Naive B cell (primary cell): ENCODE measurements at places on chromosomes 7 and 10.

- DNase-seq: no peak
These were observed 135.4 kb downstream of the EVX1 start for GRCh38 chr7:27377988-27378387.

GRCh38 chr7:53684693-53685092 is 649.3 kb downstream of the POM121L12 start:
- no peak for DNase-seq

DNA sequence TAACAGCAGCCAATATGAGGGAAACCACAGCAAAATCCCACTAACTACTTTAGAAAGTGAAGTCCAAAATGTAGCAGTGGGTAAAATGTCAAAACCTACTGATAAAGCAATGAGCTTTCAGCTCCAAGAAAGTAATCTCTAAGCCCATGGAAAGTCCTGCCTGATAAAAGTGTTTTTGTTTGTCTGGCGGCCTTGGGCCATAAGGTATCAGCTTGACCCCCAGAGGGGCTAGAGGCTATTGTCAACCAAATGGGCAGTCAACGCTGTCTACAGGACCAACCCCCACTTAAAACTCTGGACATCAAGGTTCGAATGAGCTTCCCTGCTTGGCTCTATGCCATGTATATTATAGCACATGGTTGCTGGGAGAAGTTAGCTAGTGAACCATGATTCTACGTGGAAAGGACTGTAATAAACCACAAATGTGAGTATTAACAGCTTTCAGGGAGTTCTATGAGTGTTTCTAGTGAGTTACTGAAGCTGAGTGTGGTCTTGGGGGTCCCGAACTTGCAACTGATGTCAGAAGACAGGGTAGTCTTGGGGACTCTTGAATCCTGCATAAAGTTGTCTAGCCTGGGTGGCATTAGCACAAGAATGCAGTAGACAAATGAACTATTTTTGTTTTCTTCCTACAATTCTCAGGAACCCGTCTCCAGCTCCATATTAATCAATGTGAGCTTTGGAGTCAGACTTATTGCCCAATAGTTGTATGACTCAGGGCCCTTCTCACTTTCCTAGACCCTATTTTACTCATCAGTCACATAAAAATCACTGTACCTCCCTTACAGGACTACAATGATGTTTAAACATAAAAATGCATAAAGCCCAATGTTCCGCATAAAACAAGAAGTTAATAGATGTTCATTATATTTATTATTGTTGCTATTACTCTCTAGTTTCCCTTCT is 164.9 kb downstream of the DGKI start:
- DNase-seq: no peak

- DNase-seq: no peak
These were observed 2.5 kb downstream of the DYNC2I1 start for GRCh38 chr7:158858592-158859503.

- no peak for DNase-seq
These were observed 261.0 kb downstream of the STK31 start for GRCh38 chr7:23971031-23971430.

- no peak for DNase-seq
These were observed 21.5 kb downstream of the ZMIZ1 start for GRCh38 chr10:79090134-79090803.

GRCh38 chr7:107830420-107830819 is 27.4 kb upstream of the SLC26A3 start:
- no peak for DNase-seq

- no peak for DNase-seq
These were observed 96.1 kb upstream of the KCNIP2 start for GRCh38 chr10:101939729-101940128.

DNA sequence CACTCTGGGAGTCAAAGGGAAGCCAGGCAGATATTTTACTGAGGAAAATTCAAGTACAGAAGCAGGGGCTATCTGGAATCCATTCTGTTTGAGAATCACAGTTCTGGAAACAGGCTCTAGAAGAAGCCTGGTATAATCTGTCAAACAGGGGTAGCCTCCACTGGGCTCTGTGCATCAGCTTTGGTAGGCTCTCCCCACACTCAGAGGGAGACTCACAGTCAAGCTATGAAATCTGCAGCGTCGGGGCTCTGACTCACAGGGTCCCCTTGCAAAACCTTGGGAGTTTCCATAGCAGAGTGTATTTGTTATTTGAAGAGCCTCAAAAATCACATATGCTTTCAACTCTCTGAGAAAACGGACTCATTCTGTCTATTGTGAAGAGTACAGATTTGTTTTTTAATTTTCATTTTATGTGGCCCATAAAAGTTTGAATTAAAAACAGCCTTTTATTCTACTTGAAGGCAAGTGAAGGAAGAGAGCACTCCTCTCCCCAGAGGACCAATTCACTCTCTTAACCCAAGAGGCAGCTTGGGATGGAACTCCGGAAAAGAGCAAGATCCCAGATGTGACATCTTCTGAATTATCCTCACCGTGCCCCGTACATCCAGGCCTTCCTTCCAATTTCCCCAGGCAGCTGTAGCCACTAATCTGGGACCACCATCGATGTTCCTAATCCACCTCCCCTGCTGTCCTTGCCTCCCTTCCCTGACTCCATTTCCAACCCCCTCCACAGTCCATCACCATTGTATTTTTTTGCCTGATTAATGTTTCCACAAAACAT is 590.9 kb upstream of the MGMT start:
- no peak for DNase-seq

- no peak for DNase-seq
These were observed 37.0 kb downstream of the SNX13 start for GRCh38 chr7:17903337-17903736.

DNA sequence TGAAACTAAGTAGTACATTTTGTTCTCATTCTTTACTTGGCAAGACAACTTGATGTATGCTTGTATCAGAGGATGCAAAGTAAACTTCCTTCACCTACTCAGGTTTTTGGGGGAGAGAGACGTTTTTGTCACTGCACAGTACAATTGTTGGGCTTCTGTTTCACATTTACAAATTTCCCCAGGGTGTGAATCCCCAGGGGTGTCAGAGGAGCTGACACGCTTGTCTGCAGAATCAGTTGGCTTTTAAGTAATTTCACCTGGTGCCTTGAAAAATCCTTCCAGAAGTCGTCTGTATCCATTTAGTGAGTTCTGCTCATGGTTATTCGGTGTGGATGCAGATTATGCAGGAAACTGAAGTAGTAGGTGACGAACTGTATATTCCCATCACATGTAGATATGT is 1227.7 kb upstream of the CELF2 start:
- DNase-seq: no peak

DNA sequence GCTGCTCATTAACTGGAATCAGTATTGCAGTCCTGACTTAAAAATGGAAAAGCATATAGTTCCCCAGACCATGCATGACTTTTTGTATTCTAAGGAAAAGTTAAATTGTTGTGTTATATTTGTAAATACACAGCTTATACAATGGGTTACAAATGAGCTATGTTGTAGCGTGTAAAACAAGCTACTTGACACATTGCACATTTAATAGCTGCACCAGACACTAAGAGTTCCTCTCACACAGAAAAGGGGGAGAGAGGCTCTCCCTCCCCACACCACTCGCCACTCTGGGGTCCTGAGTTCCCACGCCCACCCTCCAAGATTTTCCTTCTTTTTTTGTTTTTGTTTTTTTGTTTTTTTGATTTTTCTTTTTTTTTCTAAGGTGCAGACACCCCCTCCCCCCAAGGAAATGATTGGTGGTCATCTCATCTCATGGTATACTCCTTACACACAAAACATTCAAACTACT is 6.3 kb downstream of the KLF6 start:
- no peak for DNase-seq

DNA sequence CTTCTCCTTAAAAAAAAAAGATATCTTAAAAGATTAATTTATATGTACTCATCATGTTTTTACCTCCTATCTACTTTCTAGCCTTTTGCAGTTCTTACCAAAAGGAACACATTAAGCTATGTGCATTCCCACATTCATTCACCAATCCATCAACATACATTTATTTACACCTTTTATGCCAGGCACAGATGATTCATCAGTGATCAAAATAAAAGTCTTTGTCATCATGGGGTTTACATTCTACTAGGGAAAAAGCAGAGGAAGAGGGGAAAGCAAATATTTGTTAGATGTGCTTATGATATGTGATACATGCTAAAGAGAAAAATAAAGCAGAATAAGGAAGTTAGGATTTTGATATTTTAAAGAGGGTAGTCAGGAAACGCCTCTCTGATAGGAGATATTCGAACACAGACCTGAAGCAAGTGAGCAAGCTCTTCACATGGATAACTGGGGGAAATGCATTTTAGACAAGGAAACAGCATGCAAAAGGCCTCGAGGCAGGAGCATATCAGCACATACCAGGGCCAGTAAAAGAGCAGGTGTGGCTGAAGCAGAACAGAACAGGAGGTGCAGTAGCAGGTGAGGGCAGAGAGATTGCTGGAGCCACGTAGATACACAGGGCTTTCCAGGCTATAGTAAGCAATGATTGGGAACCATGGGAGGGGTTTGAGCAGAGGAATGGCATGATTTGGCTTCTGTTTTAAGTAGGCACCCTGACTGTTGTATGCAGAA is 67.4 kb downstream of the REEP3 start:
- DNase-seq: no peak

- no peak for DNase-seq
These were observed 93.8 kb upstream of the MTPN start for GRCh38 chr7:136070736-136071505.

DNA sequence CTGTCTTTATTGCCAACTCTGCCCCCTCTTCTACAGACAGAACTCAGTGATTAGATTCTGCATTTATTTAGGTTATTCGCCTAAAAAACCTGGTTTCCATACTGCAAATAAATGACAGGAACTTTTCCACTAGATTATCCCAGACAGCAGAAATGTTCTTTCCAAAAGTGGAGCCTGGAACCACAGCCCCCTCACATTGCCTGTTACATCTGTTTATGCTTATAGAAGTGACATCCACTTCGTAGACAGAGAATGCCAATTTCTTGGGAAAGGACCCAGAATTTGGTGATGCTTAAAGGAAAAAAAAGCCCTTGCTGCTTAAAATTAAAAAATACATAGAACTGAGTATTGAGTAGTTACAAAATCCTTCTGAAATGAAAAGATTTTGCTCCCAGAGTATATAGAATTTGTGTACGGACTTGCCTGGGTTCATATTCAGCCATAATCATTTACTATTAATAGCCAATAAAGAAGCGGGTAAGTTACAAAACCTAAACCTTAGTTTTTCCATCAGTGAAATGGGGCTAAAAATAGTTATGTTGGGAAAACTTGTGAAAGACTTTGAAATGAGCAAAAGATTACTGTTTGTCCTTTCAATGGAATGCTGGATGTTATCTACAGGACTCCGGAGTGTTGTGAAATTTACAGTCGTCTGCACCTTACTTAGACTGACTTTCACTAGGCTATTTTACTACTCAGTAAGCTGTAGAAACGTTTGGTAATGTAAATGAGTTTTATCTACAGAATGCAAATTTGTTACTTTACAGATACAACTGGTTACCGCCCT is 1.1 kb upstream of the PPP1R9A start:
- no peak for DNase-seq

GRCh38 chr7:125966278-125967048 is 1036.8 kb upstream of the POT1 start:
- DNase-seq: no peak

- DNase-seq: no peak
These were observed 291.6 kb upstream of the PPP2R2D start for GRCh38 chr10:131609176-131609575.

DNA sequence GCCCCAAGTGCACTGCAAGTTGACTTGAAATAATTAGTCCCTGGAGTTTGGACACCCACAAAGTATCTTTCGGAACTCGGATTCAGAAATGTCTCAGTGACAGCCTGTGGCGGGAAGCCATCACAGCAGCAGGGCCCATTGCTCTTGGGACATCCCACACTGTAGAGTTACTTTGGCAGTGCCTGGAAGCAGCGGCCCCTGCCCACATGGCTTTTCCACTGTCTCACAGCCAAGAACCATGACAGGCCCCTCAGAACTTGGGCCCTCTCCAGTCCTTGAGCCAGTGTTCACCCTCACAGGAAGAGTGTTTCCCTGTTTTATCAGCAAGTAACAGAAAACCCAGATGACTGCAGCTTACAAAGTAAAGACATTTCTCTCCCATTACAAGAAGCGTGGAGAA is 477.0 kb upstream of the GALNT17 start:
- DNase-seq: no peak

- no peak for DNase-seq
These were observed 43.6 kb upstream of the ZNF32 start for GRCh38 chr10:43692051-43692825.

- no peak for DNase-seq
These were observed 62.9 kb downstream of the ELMO1 start for GRCh38 chr7:37385787-37386186.

DNA sequence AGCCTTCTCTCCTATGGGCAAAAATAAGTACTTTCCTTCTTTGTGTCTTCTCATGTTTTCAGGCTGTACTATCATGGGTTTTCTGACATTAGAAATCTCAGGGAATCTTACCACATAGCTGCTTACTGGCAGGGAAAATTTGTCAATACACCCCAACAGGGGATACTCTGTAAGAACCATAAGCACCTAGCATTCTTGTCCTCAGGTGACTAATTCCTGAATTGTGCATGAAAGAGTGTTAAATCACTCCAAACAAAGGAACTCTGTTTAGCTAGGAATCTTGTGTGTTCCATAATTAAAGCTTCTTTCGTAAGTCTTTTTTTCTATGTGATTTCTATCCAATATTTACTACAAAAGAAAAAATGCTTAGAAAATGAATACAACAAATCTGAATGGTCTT is 206.7 kb upstream of the POT1 start:
- no peak for DNase-seq

- DNase-seq: no peak
These were observed 12.9 kb upstream of the MEST start for GRCh38 chr7:130478991-130479390.

DNA sequence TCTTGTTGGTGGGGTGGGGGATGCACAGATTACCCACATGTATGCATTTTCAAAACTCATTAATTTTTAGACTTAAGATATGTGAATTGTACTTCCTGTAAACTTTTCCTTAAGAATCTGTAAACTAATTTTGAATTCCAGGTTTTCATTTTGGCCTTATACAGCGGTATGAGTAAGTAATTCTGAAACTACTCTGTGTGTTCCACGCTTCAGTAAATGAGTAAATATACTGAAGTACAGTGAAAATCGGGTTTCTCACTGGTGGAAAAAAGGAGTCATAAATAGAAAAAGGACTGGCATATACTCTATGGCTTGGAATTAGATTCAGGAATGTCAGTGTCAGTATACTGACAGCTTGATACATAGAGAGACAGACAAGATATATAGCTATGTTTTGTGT is 72.8 kb downstream of the CTTNBP2 start:
- DNase-seq: no peak

DNA sequence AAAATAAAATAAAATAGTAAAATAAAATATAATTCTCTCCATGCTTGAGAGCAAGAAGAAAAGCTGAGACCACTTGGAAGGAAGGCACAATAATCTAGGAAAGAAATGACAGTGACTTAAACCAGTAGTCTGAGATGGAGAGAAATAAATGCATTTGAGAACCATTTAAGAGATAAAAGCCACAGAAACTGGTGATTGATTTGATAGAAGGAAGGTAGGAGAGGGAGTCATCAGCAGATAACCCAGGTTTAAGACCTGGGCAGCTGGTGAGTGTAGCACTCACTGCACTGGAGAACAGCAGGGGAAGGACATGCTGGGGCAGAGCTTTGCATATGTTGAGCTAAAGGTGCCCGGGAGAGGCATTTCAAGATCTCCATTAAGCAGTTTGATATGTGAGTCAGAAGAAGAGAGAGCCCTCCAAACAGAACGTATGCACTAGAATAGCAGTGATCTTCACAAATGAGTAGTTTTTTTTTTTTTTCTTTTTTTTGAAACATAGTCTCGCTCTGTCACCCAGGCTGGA is 268.0 kb downstream of the DYNC1I1 start:
- DNase-seq: no peak
